HAP-1 (cell line): ENCODE measurements at places on chromosomes 12 and 14.

DNA sequence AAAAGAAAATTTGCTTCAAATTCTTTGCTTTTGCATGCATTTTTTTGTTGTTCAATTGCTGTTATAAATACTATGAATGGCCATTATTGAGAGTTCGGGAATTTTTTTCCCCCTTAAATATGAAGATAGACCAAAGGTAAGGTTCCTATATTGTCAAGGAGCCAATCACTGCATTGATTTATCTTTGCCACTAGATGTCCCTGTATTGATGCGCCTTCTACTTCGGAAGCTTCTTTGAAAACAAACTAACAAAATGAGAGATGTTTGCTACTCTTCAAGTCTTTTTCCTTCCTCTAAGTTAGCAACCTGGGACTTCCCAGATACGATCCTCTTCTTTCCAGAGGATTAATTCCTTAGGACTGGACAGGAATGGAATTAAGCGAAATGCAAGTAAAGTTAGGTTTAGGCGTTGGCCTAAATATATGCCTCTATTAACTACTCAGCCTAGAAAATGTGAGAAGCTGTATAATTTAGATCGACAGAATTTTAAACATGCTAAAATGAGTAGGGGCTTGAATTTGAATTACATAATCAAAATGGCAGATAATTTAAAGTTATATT is 318.1 kb downstream of the AEBP2 start:
- DNase-seq = peak; percentile 50

- DNase-seq = no peak
Observed at GRCh38 chr12:95424271-95424994, 49.5 kb upstream of the METAP2 start.

DNA sequence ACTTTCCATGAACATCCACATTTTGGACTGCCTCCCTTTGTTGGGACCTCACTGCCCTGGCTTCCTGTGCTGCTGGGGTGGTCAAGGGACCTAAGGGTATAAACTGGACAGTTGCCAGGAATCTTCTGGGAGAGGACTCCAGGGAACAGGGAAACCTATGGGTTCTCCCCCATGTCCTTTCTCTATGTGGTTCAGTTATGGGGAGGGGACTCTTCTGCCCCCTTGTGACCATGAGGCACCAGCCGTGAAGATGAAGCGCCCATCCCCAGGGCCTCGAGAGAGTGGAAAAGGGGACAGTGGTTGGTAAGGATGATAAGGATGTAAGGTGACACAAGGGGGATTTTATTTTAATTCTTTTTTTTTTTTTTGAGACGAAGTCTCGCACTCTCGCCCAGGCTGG is 177.0 kb upstream of the TMEM132C start:
- no peak for DNase-seq

GRCh38 chr14:25551674-25552073 is 501.7 kb upstream of the STXBP6 start:
- no peak for DNase-seq
